ENCODE measurements at places on chromosomes 12 and 14. TPM values are rescaled to one million over a fixed set of nuclear protein-coding genes. Genes with fewer than 3 reads are reported as not detected.

GRCh38 chr12:103561174-103561573 lies 25.9 kb upstream of the STAB2 start:
- peak; percentile 20 for DNase-seq

GRCh38 chr14:94196057-94196456 lies 21.9 kb downstream of the PPP4R4 start:
- DNase-seq = no peak

- no peak for DNase-seq
Measured at GRCh38 chr14:28603606-28604005, 163.0 kb upstream of the FOXG1 start.

- no peak for DNase-seq
Measured at GRCh38 chr12:3571724-3572123, 80.7 kb downstream of the PRMT8 start.

DNA sequence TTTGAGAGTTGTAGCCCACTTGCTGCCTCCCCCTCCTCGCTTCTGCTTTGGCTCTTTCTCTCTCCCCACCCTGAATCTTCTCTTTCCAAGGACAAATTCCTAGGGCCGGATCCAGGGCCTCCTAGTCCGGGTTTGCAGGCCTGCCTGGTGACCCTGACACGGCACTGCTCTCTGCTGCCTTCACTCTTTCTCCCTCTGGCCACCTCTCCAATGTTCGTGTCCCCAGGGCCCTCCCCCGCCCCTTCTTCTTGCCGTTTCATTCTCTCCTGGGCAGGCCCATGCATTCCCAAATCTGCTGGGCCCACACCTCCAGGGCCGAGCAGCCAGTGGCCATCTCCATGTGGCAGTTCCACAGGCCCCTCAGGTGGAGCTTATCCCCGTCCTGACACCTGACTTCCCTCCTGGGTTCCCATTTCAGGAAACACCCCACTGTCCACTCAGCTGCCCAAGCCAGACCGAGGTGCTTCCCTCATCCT lies 34.0 kb upstream of the CORO1C start:
- DNase-seq = no peak

The KRT83 gene
- total RNA-seq = not detected

The TAS2R50 gene
- total RNA-seq = 5.7 TPM

DNA sequence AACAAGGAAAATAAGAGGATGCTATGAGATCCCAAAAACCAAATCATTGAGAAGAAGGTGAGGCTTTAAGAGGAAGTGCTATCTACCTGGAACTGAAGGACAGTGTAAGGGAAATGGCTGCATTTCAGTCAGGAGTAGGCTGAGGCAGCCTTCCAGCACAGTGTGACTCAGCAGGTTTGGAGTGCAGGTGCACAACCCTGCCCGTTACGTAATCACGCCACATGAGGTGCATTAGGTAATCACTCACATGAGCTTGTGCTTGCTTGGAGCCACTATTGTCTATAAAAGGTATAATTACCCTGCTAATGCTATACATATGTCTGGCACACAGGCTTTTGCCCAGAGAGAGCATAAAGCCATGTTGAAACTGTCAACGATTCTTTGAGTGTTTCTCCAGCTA lies 74.9 kb downstream of the DIO2 start:
- DNase-seq = peak; percentile 57

DNA sequence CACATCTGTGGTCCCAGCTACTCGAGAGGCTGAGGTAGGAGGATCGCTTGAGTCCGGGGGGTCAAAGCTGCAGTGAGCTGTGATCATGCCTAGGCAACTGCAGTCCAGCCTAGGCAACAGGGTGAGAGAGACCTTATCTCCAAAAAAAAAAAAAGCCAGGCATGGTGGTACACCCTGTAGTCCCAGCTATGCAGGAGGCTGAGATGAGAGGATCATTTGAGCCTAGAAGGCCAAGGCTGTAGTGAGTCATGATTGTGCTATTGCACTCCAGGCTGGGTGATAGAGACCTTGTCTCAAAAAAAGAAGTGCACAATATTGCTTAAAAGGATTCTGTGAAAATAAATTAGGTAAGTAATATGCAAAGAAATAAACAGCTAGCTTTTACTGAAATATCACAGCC lies 17.0 kb downstream of the NAA25 start:
- DNase-seq = no peak

DNA sequence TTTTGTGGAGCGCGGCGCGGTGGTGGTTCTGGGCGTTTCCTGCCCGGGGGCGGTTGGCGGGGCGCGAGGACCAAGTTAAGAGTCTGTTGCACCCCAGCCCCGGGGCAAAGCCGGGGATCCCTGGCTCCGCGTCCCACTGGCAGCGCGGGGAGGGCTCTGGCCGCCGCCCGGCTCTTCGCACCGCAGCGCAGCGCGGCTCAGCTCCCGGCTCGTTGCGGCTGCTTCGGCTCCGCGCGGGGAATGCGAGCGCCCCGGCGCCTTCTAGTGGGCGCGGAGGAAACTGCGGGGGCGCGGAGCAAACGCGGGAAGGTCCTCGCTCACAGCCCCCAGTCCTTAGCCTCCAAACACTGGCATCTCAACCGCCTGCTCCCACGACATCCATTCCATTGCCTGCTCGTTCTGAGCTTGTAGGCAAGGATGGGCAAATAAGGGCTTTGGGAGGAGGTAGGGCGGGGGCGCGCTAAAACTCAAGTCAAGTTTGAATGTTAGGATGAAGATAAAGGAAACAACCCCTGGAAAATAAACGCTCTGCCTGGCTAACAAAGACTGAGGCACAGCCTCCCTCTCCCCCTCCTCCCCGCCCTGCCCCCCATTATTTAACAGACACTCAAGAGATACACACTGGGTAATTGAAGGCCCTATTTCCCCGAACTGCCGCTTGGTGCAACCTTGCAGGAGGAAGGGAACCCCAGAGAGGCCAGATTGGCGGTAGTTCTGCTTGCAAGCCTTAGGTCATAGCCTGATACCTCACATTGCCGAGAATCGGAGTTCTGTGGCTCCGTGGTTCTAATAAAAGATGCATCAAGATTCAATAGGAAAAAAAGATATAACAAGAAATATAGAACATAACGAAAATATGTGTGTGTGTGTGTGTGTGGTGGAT lies at the start of gene B4GALNT1:
Gene B4GALNT1 (minus strand): TSS at position 244 of the 883 bp plus-strand sequence. CDS start 1,069 bp downstream, outside the sequence.
- DNase-seq = peak; percentile 88
